ENCODE measurements at places on chromosomes 6 and 20.

DNA sequence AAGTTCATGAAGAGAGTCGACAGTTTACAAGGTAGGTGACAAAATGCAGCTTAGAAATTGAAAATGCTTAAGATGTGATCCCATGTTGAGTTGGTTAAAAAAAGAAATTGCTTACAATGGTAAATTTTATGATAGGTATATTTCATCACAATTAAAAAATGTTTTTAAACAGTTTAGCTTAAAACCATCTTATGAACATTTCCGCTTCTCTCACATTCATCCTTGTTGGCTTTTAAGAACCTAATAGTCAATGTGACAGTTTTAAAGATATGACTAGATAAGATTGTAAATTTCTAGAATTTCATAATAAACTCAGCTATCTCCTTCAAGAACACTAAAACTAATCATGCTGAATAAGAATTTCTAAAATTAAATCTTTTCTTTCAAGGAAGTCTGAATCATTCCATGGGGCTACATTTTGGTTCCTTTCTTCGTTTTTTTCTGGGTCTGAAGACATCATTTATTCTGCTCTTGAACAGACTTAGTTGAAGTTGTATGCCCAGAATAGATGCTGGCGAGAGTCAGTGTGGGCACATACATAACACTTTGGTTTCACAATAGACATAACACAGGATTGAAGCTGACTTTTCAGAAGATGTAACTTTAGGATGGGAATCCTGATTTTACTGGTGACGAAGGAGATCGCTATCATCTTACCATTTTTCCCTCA is 35.9 kb upstream of the LTV1 start:
- DNase-seq: no peak

- DNase-seq: no peak
Measured at GRCh38 chr20:31934968-31935764, 16.7 kb downstream of the PDRG1 start.

DNA sequence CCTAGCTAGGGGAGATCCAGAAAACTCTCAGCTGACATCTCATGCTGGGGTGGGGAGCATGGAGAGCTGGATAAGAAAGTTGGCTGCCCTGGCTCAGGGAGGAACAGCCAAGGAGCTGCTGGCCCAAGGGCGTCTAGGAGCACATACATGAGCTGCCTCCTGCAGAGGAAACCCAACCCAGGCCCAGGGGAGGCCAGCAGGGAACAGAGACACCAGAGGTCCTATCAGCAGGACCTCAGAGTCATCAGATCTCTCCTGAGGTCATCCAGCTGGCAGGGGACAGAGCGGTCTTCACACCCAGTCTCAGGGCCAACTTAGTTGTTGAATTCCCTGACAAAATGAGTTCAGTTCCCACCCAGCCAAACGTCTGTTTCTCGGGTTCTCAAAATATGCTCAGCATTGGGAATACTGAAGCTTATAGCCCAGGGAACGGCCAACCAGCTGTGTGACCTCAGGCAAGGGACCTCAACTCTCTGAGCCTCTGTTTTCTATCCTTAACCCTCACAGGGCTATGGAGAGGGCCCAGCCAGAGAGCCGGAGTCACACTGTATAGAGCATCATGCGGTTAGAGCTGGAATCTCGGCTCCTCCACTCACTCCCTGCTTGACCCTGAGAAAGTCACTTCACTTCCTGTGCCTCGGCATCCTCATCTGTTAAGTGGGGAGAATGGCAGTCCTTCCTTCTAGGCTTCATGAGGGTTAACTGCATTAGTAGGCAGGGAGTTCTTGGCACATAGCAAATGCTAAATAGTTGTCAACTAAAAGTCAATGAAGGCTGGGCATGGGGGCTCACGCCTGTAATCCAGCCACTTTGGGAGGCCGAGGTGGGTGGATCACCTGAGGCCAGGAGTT is 13.8 kb downstream of the ADA start:
- DNase-seq: no peak

DNA sequence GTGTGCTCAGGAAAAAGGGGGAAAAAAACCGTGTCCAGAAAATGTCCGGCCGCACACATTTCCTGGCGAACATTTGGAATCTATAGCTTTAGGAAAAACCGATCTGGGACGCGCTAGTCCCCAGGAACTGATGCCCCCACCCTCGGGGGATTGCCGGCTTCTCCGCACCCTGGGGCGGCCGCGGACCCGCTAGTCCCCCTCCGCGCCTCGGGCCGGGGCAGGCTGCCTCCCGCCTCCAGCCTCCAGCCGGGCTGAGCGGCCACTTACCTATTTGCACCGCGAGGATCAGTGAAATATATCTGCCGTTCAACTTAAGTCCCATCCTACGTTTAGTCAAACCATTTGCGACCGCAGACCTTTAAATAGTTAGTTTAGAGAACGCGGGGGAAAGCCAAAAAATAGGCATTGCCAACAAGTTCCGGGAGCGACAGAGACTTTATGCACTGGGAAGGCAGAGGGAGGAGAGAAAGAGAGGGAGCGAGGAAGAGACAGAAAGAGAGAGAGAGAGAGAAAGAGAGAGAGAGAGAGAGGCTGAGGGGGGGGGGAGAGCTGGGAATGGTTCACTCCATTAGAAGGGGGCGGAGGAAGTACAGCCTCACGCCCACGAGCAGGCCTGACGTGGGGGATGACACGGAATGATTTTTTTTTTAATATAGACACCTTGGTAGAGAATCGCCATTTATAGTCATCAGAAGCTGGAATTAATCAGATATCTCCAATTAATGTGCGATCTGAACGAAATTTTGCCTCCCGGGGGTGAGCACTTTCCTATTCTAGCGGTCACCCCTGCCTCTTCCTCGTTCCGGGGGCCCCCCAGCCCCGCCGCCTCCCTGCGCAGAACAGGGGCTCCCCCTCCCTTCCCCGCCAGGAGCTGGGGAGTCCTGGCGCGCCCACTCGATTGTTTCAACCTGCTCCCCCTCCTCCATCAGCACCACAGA is at the start of gene NRN1:
TSS of gene NRN1 (minus strand) at position 498 of the 938 bp plus-strand sequence. CDS start at position 322, 176 bp downstream.
- DNase-seq: peak; percentile 76

DNA sequence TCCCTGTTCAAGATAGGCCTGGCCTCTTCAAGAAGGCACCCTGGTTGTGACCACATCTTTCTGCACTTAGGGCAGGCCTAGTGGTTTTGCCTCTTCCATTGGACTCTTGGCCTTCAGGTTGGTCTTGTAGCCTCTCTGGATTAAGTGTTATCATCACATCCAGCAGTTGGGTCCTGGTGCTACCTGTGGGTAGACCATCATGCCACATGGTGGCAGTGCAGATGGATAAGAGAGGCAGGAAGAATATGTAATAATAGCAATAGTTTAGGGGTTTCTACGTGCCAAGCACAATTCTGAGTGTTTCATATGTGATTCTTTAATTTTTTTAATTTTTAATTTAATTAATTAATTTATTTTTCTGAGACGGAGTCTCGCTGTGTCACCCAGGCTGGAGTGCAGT is 28.5 kb upstream of the SNRPB2 start:
- peak; percentile 17 for DNase-seq

DNA sequence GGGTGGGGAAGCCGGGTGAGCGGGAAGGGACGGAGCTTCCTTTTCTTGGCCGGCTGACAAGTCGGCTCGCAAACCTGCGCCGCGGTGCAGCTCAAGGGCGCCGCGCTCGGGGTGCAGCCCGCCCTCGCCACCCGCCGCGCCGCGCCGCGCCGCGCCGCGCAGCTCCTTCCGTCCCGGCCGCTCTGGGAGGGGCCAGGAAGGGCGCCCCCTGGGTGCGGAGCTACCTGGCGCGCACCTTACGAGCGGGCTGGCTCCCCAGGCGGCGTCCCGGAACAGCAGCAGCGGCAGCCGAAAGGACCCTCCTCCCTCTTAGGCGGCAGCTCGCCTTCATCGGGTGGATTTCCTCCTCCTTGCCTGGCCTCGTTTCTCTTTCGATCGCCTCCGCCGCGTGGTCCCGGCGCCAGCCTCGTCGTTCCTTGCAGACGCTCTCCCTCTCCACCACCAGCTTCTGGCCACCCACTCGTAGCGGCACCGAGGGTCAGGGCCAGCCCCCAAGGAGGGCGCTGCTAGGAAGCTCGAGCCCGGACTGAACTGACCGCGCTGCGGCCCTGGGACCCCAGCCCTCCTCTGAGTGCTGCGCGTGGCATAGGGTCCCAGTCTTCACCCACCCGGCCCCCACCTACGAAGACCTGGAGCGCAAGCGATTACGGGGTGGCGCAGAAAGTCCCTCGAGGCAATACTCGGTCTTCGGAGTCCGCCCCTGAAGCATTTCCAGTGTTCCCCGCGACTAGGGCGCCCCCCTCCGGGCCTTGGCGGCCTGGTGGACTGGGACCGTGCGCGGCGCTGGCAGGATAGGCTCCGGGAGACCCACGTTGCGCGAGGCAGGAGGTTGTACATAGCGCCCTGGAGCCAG is at the start of gene MAP3K5:
TSS of gene MAP3K5 (minus strand) at position 68 of the 853 bp plus-strand sequence. CDS start 320 bp downstream, outside the sequence.
- peak; percentile 90 for DNase-seq

GRCh38 chr6:44071670-44072451 is 55.4 kb downstream of the MRPL14 start:
- DNase-seq: peak; percentile 70

- DNase-seq: no peak
Measured at GRCh38 chr6:79780881-79781280, 149.8 kb downstream of the SH3BGRL2 start.

- no peak for DNase-seq
Measured at GRCh38 chr6:46454691-46455090, 36.6 kb downstream of the RCAN2 start.

- no peak for DNase-seq
Measured at GRCh38 chr6:72250664-72251063, 364.3 kb downstream of the RIMS1 start.

Data from dermis microvascular lymphatic vessel endothelial cell (primary cell).